ENCODE measurements at places on chromosomes 7 and 10.

- no peak for DNase-seq
Observed at GRCh38 chr7:69663911-69664832, 65.9 kb downstream of the AUTS2 start.

- DNase-seq = no peak
Observed at GRCh38 chr10:76916536-76916935, 721.1 kb downstream of the KCNMA1 start.

DNA sequence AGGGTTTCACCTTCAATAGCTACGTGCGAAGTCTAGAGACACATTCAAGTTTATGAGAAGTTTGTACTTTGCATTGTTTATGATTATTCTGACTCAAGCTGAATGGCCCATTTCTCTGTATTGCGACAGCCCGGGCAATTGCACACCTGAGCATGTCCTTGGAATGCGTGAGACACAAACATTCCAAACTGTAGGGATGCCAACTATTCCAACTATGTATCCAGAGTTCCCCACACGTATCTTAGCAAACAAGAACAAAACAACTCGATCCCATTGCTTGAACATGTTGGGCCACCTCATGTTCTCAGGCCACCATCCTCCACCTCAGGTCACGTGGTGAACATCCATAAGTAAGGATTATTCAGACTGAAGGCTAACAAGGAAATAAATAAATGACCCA is 51.4 kb upstream of the EGFR start:
- DNase-seq = no peak

- DNase-seq = no peak
Observed at GRCh38 chr10:86821388-86821999, 65.1 kb downstream of the BMPR1A start.

DNA sequence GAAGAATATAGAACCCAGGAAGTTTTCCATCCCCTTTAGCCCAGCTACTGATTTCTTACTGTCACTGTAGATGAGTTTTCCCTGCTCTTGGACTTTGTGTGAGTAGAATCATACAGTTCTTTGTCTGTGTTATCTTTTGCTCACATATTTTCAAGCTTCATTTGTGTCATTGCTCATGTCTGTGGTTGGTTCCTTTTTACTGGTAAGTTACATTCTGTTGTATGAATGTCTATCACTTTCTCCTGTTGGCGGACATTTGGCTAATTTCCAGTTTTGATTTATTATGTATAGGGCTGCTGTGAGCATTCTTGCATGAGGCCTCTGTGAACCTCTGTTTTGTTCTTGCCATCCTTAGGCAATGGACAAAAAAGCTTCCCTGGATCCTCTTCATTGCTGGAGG is 5.3 kb downstream of the GLRX3 start:
- DNase-seq = no peak

GRCh38 chr7:133360201-133360600 is 107.3 kb downstream of the EXOC4 start:
- DNase-seq = no peak

DNA sequence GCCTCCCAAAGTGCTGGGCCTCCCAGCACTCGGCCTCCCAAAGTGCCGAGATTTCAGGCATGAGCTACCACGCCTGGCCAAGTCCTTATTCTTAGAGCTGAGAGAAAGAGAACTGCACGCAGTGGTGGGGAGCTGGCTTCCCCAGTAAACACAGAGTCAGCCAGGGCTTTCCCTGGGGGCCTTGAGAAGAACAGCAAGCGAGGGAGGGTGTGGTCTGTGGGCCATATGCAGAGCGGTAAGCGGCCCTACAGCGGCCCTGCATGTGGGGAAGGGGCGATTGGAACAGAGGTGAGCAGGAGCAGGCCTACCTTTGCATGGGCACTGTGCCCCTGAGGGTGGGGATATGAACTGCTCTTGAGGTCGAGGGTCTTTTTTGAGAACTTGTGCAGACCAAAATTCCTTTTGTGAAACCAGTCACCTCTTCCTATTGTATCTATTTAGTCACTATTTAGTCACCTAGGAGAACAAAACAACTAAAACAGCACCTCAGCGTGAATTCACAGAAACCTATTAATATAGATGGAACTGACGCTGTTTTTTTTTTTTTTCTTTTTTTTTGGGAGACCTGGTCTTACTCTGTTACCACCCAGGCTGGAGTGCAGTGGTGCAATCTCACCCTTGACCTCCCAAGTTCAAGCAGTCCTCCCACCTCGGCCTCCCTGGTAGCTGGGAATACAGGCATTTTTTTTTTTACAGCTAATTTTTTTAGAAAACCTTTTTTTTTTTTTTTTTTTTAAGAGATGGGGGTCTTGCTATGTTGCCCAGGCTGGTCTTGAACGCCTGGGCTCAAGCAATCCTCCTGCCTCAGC is 36.9 kb upstream of the SH2D4B start:
- DNase-seq = no peak

All from NCI-H2081 treated with DMSO at 0.1 percent for 48 hours (cell line).